Naive thymus-derived CD8-positive, alpha-beta T cell (primary cell): ENCODE measurements at places on chromosomes 3 and 15.

GRCh38 chr15:60590935-60591495 lies 112.1 kb upstream of the ICE2 start:
- H3K4me1 ChIP-seq = peaks cover 57% of the 10 kb centered on the region
- no peaks in the 10 kb centered on the region for H3K27me3 ChIP-seq
- DNase-seq = no peak
- no peaks in the 10 kb centered on the region for H3K36me3 ChIP-seq
- H3K27ac ChIP-seq = peak overlapping the region; percentile 95
- H3K4me3 ChIP-seq = peak overlapping the region; percentile 82

- DNase-seq = no peak
- H3K36me3 ChIP-seq = no peaks in the 10 kb centered on the region
- H3K4me1 ChIP-seq = no peaks in the 10 kb centered on the region
- no peak overlapping the region for H3K27ac ChIP-seq
Measured at GRCh38 chr3:25090698-25091453, 337.2 kb upstream of the RARB start.

DNA sequence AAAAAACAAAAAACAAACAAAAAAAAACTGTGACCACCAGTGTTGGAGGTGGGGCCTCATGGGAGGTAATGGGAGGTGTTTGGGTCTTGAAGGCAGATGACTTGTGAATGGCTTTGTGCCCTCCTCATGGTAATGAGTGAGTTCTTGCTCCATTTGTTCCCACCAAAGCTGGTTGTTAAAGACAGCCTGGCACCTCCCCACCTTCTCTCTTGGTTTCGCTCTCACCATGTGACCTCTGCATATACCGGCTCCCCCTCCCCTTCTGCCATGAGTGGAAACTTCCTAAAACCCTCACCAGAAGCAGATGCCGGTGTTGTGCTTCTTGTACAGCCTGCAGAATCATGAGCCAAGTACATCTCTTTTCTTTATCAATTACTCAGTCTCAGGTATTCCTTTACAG lies 61.5 kb upstream of the ATP11B start:
- H3K36me3 ChIP-seq = no peaks in the 10 kb centered on the region
- no peak overlapping the region for H3K27ac ChIP-seq
- DNase-seq = no peak
- no peaks in the 10 kb centered on the region for H3K4me1 ChIP-seq
- no peak overlapping the region for H3K4me3 ChIP-seq

DNA sequence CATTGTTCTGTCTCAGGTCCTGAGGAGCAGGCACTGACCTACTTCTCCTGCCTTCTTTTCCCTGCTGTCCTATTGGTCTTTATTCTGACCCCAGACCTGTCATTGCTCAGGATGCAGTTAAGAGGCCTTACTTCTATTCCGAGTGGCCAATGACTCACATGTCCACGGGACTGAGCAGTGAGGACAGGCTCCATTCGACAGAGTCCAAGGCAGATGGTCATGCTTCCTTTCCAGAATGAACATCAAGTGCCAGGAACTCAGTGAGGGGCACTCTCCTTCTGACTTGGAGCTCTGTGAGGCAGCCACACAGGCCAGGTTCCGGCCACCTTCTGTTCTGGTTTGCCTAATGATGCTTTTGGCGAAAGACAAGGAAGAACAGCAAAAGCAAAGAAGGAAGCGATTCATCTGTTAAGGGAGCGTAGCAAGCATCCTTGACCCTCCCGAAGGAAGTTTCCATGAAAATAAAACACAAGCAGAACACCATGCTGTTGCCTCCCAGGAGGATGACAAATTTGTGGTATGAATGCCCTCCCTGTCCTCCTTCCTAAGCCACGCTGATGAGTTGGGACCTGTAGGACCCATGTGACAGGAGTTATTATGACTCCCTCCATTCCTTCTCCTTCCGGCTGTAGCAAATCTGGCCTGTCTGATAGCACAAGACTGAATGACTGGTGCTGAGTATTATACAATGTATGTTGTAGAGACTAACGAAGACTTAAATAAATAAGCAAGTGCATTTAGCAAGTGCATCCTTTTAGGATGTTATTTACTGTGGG lies 14.4 kb upstream of the TPRG1 start:
- no peak for DNase-seq
- no peaks in the 10 kb centered on the region for H3K27me3 ChIP-seq
- H3K36me3 ChIP-seq = no peaks in the 10 kb centered on the region
- H3K4me3 ChIP-seq = no peak overlapping the region

DNA sequence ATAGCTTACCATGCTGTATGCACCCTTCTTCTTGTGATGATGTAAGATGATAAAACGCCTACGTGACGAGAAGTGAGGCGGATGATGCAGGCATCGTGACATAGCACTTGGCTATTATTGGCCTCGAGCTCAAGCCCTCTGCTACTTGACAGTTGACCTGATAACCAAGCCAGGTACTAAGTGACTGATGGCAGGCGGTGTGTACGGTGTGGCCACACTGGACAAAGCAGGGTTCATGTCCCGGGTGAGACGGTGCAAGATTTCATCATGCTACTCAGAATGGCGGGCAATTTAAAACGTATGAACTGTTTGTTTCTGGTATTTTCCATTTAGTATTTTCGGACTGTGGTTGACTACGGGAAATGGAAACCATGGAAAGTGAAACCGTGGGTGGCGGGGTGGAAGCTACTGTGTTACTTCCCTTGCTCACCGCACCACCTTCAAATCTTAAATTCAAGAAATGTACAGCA lies 57.7 kb downstream of the SLC12A8 start:
- H3K4me3 ChIP-seq = peak overlapping the region; percentile 22
- H3K4me1 ChIP-seq = no peaks in the 10 kb centered on the region
- H3K27ac ChIP-seq = no peak overlapping the region
- no peaks in the 10 kb centered on the region for H3K27me3 ChIP-seq
- no peak for DNase-seq

DNA sequence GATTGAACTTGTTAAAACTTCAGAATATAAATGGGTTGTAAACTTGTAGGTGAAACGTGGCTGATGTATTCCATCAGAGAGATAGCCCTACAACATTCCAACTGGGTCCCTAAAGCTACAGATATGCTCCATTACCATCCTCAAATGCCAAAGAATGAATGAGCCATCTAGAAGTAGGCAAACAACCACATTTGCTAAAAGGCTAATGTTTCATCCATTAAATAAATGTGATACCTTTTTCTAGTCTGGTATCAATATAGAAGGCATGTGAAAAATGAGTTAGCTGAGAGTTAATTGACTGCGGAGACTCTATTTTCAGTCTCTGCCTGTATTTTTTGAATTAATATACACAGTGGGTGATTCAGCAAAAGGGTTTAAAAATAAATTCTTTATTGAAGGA lies 203.8 kb downstream of the RBMS3 start:
- H3K36me3 ChIP-seq = no peaks in the 10 kb centered on the region
- no peaks in the 10 kb centered on the region for H3K27me3 ChIP-seq
- no peak for DNase-seq
- H3K4me1 ChIP-seq = no peaks in the 10 kb centered on the region
- no peak overlapping the region for H3K4me3 ChIP-seq
